ENCODE measurements at places on chromosomes 5 and 9.

- no peak for DNase-seq
Measured at GRCh38 chr5:19175776-19176570, 812.0 kb downstream of the CDH18 start.

GRCh38 chr9:16132513-16132912 is 579.7 kb downstream of the CCDC171 start:
- DNase-seq = no peak

DNA sequence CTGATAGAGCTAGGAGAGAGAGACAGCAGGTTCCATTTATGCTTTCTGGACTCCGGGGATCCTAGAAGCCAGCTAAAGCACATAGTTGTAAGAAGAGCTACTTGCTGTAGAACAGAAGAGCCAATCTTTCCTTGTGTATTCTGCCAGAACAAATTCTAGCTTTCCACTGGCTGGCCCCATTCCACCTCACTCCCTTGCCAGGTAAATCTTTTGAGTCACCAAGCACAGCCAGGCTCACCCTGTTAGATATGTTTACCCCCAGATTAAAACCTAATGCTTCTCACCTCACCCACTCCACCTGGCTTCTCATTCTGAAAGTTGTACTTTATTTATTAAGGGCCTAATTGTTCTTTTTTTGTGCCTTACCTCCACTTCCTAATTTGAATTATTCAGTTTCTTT is 48.9 kb upstream of the CHD1 start:
- DNase-seq = peak; percentile 5

GRCh38 chr5:142746532-142747433 is 23.4 kb upstream of the ARHGAP26 start:
- DNase-seq = no peak

- no peak for DNase-seq
Measured at GRCh38 chr9:89442501-89442978, 55.4 kb downstream of the SEMA4D start.

- peak; percentile 49 for DNase-seq
Measured at GRCh38 chr9:137150617-137151457, 11.9 kb downstream of the GRIN1 start.

GRCh38 chr5:102802708-102803458 is 47.8 kb downstream of the PAM start:
- no peak for DNase-seq

DNA sequence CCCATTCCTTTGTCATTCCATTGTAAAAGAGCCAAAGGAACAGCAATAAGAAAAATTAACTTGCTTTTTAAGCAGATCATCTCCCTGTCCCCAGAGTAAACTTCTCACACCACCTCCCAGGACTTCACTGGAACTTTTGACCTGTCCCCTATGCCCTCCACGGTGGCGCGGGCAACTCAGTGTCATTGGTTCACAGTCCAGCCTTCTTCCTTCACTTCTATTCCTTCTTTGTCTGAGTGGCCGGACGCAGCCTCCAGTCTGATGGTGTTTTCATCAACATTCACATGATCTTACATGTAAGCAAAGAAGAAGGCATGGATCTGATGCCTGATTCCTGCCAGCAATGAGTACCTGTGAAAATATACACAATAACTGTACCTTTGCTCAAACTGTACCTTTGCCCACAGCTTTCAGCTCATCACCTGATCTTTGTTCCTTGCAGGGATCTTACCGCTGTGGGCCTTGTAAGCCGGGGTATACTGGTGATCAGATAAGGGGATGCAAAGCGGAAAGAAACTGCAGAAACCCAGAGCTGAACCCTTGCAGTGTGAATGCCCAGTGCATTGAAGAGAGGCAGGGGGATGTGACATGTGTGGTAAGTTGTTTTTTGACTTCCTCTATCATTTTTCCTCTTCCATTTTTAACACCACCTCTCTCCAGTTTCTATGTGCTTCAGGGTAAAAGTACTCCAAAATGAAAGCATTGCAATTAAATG is 32.5 kb downstream of the THBS4 start:
- DNase-seq = no peak

DNA sequence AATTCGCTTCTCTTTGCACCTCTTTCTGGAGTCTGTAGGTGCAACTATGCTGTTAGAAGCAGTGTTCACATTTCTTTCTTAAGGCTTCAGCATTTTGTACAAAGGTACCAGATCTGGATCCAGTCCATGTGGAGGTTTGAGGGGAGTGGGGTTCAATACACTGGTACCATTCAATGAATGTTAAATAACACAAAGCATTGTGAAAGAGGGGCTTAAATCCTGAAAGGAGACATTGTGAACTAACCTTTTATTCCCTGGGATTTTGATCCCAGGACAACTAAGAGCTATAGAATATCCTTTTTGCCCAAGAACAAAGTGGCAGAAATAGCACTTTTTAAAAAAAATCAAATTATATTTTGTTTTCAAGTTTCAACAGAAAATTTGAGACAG is 107.7 kb upstream of the VCAN start:
- no peak for DNase-seq

Data from left lung (tissue), 14 donors.